ENCODE measurements at places on chromosomes 12 and 14. TPM values are rescaled to one million over a fixed set of nuclear protein-coding genes. Genes with fewer than 3 reads are reported as not detected.

GPR137C gene
- 0.07 TPM for total RNA-seq

DNAI7 gene
- total RNA-seq = 0.29 TPM

GLI1 gene
- total RNA-seq = 3.7 TPM

MYH7 gene
- not detected for total RNA-seq

TOMM20L gene
- not detected for total RNA-seq

PLXNC1 gene
- 0.42 TPM for total RNA-seq

CPNE6 gene
- total RNA-seq = not detected

SERPINA10 gene
- not detected for total RNA-seq

JAG2 gene
- 48.4 TPM for total RNA-seq

ACSM4 gene
- not detected for total RNA-seq

TROAP gene
- total RNA-seq = 83.0 TPM

DAO gene
- total RNA-seq = not detected

CISTR gene
- not detected for total RNA-seq

DENND5B gene
- total RNA-seq = 5.0 TPM

GPRC5A gene
- total RNA-seq = 0.64 TPM

Data from K562 (cell line).